ENCODE measurements at places on chromosomes 11 and 22. TPM values are rescaled to one million over a fixed set of nuclear protein-coding genes. Genes with fewer than 3 reads are reported as not detected.

DNA sequence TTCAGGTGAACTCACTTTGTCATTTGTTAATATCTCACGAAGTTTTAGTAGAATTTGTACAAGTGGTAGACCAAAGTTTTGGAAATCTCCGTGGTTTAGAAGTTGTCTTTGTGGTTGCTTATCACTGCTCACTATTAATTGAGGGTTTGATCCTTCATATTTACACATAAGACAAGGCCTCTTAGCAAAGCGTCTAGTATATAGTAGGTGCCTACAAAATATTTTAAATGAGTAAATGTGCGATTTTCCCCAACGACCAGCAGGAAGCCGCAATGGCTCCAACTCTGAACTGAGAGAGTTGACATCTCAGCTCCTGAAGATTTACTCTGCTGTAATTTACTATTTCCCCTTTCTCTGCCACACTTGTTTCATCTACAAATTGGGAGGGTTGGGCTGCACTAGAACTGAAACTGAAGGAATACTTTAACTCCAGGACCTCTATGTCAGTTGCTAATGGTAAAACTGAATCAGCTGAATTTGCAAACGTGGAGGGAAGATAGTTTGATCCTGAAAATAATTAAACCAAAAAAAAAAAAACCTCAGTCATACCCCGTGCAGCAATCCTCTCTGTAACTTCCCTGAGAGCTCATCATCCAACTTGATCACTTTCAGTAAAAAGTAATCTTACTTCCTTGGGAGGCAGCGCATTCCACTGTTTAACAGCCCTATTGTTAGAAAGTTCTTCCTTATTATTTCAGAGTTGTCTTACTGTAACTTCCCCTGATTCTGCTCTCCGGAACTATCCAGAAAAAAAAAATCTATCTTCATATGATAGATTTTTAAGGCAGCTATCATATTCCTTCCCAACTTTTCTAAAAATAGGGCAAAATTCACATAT is 1.3 kb upstream of the SBF2 start:
- DNase-seq, result no peak

GRCh38 chr11:38721586-38722315 is 2123.7 kb upstream of the RAG2 start:
- DNase-seq, result no peak

DNA sequence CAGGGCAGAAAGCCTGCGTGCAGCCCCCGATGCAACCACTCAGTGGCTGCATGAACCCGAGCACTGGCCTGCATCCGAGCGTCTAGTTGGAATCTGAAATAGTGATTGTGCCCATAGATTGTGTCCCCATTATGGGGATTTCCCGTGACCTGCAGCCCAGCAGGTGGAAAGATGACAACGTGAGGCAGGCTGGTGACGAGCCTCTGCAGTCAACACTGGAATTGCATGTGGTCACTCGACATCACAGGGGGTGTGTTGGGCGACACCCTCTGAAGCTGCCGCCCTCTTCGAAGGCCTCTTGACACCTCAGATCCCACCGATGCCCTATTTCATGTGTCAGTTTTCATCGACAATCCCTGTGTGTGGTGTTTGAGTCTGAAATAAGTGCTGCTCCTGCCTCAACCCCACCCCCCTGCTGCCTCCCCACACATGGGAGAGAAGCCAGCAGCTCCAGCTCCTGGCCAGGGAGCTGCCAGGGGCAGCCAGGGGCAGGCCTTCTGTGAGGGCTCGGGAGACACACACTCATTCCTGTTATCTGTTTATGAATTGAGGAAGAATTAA is 172.0 kb upstream of the B3GAT1 start:
- DNase-seq, result no peak

GRCh38 chr11:100592619-100593260 is 94.3 kb upstream of the ARHGAP42 start:
- no peak for DNase-seq

- DNase-seq, result no peak
Observed at GRCh38 chr22:44974454-44974853, 35.4 kb downstream of the PHF21B start.

DNA sequence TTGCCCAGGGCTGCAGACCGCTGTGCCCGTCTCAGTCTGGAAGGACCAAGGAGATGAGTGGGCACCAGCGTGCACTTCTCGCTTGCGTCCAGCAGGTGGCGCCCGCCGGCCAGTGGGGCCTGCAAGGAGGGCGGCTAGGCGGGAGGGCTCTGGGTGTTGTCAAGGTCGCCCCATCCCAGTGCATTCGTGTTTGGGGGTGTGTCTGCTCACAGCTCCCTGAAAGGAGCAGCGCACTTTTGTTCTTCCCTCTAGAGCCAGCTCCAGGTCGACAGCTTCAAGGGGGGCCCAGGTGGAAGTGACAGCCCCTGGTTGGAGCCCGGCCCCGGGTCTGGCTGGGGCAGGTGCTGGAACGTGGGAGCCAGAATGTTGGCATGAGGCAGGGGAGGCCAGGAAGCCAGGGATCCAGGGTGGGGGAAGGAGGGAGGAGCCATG is 23.4 kb upstream of the MPPED1 start:
- DNase-seq, result peak; percentile 59

GRCh38 chr11:86039094-86039493 is 29.8 kb downstream of the PICALM start:
- DNase-seq, result no peak

- DNase-seq, result no peak
Observed at GRCh38 chr11:128205796-128206195, 381.6 kb downstream of the ETS1 start.

DNA sequence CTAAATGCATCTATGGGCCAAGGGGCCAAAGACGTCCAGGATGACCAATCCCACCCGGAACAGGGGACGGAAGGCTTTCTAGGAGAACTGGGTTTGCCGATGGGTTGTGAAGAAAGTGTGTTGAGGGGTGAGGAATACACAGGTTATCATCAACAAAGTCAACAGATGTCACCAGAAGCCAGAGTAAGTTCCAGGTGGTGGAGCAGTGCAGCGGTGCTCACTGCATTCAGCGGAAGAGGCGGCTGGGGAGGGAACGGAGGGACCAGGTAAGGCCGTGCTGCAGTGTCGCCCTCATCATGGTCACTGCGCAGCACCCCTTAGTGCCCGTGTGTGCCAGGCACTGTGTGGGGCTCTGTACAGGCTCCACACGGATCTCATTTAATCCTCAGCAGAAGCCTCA is 176.0 kb downstream of the EFCAB6 start:
- DNase-seq, result no peak

- DNase-seq, result no peak
Observed at GRCh38 chr11:16873289-16873688, 134.8 kb downstream of the C11orf58 start.

- peak; percentile 51 for DNase-seq
Observed at GRCh38 chr11:118910309-118911112, 15.2 kb downstream of the BCL9L start.

GRCh38 chr11:35305670-35306382 is 113.5 kb downstream of the SLC1A2 start:
- DNase-seq, result no peak

DNA sequence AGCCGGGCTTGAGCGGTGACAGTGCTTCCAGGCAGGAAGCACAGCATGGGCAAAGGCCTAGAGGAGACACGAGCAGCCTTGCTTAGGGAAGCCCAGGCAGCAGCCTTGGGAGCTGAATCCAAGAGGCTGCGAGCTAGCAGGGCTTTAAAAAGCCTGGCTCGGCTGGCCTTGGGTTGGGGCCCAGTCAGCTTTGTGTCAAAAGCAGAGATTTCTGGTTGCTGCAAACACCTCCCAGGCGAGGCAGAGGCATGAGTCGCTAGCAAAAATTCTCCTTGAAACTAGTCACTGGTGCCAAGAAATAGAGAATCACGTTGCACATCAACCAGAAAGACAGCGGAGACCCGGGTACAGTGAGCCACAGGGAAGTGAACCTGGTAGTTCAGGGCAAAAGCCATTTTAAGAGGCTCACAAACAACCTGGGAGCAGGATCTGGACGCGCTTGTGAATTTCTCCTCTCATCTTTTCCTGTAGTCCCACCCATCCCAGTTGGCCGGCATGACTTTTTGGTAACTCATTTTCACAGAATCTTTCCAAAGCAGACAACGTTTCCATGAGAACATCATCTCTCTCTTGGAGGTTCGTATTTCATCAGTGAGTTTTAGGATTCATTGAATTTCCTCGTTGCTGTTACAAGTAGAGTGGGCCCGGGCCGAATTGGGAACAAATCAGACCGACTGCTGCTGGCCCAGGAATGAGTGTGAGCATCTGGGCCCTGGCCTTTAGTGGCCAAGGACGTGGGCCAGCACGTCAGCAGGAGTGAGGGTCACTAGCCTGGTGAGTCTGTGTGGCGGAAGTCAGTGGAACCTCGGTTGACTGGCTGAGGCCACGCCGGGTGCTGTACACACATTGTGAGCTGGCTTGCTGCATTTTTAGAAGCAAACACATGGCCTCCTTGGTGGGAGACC is 16.4 kb upstream of the FGF4 start:
- no peak for DNase-seq

GRCh38 chr11:77611921-77612320 is 22.2 kb downstream of the AQP11 start:
- no peak for DNase-seq

DNA sequence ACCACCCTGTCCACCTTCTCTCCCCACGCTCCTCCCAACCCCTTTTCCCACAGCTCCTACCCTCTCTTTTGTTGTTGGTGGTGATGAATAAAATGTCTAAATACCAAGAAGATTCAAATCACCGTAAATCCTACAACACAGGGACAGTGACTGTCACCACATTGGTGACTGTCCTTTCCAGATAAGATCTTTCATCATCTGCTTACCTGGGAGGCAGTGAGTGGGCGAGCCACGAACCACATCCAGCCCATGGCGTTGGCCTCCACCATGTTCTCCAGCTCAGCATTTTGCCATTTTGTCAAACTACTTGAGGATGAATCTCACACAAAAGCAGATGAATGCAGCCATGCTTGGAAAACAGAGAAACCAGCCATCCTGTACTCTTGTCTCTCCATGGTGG is 6.7 kb upstream of the CYTH4 start:
- no peak for DNase-seq

- no peak for DNase-seq
Observed at GRCh38 chr11:66874232-66874631, 17.4 kb downstream of the LRFN4 start.

DNA sequence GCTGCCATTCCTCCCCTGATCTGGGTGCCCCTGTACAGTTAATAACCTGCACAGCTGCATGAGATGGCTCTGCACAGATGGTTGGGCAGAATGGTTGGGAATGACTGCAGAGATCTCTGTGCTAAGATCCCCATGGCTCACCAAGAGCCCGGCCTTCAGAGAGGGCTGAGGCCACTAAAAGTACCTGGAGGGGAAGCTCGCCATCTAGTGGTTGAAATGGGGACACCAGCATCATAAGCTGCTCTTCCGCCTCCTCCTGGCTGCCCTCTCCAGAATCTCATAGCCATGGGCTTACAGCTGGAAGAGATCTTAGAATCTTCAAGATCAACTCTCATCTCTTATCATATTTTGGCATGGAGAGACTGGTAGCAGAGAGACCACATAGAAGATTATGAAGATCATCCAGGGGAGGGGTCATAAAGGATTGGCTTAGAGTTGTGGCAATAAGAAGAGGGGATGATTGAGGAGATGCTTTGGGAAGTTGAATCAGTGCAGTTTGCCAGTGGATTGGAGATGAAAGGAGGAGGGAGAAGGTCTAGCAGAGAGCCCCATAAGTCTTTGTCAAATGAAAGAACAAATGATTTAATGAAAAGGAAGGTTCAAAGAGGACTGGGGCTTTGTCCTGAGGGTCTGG is 22.0 kb upstream of the TLCD5 start:
- no peak for DNase-seq

- DNase-seq, result no peak
Observed at GRCh38 chr11:69183613-69184012, 27.9 kb downstream of the SMIM38 start.

DNA sequence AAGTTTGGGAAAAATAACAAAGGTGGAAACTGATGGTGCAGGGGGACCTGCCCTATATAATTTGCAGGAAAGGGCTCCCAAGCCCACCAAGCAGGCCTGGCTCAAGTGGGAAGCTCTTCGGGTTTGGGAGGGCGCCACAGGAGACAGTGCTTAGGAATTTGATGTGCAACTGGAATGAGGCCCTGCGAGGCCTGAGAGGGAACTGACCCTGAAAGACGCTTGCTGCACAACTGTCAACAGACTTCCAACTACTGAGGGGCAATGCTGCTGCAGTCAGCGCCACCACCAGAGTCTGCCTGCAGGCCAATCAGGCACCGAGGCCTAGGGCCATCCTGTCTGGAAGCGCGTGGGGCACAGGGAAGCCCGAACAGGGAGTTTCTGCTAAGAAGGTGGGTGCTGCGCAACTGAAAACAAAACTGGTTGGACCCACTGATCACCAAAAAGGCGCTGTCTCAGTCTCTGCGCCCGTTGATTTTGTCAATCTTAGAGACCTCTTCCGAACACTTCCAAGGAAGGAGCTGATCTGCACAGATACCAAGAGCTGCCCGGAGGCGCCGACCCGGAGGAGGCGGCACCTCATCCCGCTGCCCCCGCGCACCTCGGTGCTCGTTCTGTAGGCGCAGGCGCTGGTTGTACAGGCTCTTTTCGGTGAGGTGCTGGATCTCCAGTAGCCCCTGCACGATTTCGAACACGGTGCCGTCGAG is 667 bp downstream of the DGCR6L start:
- no peak for DNase-seq

- no peak for DNase-seq
Observed at GRCh38 chr11:65429068-65429681, 6.6 kb downstream of the NEAT1 start.

DNA sequence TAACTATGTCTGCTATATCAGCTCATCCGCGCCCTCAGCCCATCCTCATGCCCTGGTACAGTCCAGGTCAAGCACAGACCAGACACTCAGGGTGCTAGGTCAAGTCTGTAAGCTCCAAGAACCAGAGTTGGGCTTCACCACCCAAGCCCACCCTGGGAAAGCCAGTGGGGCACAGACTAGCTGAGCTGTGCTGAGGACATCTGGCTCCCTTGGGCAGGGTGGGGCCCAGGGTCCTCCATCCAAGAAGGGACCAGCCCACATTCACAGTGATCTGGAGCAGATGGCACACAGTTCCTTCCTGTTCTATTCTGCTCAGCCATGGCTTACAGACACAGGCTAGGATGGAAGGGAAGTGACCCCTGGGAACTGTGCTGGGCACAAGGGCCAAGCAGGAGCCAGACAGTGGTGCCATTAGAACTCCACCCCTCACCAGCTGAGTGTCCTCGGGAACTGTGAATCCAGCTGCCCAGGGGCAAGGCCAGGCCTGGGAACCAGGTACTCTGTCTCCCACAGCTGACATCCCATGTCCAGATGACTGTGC is 9.1 kb downstream of the P2RY6 start:
- no peak for DNase-seq

- no peak for DNase-seq
Observed at GRCh38 chr11:113168354-113169342, 145.7 kb upstream of the TTC12 start.

Gene TAF6L
- total RNA-seq, result 26.3 TPM

Gene PGA5
- not detected for total RNA-seq

Gene C22orf31
- total RNA-seq, result not detected

Gene GP1BB
- not detected for total RNA-seq

Gene OR2AG1
- total RNA-seq, result not detected

Gene FAM111B
- 0.23 TPM for total RNA-seq

Gene IL10RA
- total RNA-seq, result 406 TPM

Gene FGF19
- not detected for total RNA-seq

Gene SAC3D1
- 10.5 TPM for total RNA-seq

Gene FREY1
- total RNA-seq, result 4.8 TPM
